Suppressor macrophage treated with lipopolysaccharide for 1 hour (primary cell): ENCODE measurements at places on chromosomes 12 and 14.

DNA sequence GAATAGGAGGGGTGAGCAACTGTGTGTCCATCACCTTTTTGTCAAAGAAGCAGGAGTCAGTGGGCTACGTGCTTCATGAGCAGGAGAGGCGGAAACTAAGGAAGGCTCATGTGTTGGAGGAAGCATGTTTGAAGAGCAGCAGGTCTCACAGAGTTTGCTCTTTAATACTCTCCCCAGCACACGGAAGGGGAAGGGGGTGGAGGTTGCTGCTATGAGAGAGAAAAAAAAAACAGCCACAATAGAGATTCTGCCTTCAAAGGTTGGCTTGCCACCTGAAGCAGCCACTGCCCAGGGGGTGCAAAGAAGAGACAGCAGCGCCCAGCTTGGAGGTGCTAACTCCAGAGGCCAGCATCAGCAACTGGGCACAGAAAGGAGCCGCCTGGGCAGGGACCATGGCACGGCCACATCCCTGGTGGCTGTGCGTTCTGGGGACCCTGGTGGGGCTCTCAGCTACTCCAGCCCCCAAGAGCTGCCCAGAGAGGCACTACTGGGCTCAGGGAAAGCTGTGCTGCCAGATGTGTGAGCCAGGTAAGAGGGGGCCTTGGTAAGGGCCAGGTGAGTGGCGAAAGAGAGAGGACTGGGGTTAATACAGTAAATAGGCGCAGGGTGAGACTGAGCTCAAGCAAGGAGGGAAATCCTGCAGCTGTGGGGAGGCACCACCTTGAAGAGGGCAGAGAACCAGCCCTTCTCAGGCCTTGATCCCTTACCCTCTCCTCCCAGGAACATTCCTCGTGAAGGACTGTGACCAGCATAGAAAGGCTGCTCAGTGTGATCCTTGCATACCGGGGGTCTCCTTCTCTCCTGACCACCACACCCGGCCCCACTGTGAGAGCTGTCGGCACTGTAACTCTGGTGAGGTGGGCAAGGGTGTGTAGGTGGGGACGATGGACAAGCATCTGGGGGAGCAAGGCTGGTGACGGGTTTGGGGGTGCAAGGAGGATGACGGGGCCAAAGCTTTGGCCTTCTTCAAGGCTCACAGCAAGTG, at the start of gene CD27:
Gene CD27 (plus strand): TSS at position 252 of the 985 bp plus-strand sequence. CDS start 141 bp downstream, at position 393.
- no peak for DNase-seq

GRCh38 chr12:70644861-70645260, 7.6 kb upstream of the PTPRB start:
- DNase-seq: no peak

DNA sequence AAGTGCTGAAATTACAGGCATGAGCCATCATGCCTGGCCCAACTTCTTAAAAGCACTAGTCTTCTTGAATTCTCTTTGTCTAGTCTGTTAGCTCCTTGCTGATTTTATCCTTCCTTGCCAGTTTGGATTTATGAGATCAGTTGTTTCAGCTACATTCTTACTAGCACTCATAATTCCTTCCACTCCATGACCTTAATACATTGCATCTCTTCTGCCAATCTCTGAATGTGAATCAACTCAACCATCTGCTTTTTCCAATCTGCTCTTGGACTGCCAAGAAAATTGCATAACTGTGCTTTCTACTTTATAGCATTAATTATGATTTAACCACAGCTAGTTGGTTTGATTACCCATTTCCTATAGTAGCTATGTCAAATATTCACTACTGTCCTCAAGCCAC, 14.9 kb upstream of the HEATR5A start:
- no peak for DNase-seq

DNA sequence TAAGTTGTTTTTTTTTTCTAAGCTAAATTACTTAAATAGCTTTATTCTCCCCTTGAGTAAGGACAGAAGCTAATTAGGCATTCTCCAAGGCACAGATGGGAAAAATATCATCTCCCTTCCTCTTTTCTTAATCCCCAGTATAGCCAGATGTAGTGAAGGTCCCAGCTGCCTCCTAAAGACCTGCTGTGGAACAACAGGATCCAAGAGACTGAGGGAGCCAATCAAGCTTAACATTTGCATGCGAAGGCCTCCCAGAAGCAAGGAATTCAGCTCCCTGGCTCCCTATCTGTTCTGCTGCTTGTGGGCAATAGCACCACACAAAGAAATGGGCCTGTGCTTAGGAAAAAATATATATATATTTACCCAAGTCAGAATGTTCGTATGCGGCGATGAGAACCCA, 255.2 kb downstream of the SYT1 start:
- no peak for DNase-seq

DNA sequence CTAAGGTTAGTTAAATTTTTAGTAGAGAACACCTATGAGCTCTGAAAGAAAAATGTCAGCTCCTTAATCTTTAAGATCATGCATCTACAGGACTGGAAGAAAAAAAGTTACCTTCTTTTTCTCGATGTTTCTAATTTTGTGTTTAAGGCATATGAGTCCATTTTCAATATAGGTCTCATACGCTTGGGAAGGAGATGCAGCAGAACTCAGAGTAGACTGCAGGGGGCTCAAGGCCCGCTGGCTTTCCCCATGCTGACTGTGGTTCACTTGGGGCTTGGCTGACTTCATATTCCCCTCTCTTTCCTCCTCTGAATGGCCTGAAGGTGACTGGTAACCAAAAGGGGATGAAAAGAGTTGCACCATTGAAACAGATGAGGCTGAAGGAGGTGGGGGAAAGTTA, 1.5 kb downstream of the CAPRIN2 start:
- DNase-seq: peak; percentile 19

- DNase-seq: no peak
These were observed 126.6 kb downstream of the PPM1H start for GRCh38 chr12:62808166-62808879.
